Left cardiac atrium (tissue), 4 donors: ENCODE measurements at places on chromosomes 11 and 22.

- DNase-seq = no peak
Measured at GRCh38 chr11:64771861-64772260, 6.5 kb downstream of the SF1 start.

- peak; percentile 44 for DNase-seq
Measured at GRCh38 chr11:6604081-6604626, 580 bp downstream of the ILK start.

GRCh38 chr11:6229911-6230310 is 4.5 kb downstream of the FHIP1B start:
- DNase-seq = no peak

DNA sequence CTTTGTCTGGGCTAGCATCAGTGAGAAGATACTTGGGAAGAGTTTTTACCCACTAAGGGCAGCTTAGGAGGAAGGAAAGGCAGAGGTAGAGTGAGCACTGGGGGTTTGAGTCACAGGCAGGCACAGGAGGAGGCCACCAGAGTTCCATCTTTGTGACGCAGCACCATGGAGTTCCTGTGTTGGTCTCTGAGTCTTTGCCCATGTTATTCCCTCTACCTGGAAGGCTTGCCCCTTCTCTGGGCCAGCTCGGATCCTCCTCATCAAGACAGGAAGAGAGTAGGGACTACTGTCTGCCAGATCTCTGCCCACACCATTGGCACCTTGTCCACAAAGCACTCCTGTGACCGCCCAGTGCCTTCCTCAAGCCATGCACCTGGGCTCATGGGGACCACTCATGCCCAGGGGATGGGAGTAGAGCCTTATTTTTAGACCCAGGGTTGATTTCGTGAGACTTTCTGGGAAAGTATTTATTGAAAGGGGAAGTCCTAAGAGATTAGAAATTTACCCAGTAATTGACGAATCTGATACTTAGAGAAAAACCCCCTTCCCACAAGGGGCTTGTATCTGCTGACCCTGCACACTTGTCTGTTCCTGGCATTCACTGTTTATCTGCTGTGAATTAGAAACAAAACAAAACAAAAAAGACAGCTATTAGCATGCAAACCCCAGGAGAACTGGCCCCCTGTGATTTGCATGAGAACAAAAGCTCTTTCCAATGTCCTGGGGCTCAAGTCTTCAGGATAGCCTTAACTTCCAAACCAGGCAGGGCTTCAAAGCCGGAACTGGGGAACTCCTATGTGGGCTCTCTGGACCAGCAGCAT is 35.9 kb upstream of the MYEOV start:
- no peak for DNase-seq

GRCh38 chr11:351411-351810 is 17.9 kb upstream of the B4GALNT4 start:
- DNase-seq = no peak

- no peak for DNase-seq
Measured at GRCh38 chr11:46456269-46457001, 64.9 kb upstream of the CHRM4 start.
